ENCODE measurements at places on chromosomes 7 and 10.
A peak's percentile ranks its signal among the peaks of the same experiment; 100 is the strongest.

- H3K36me3 ChIP-seq, result peaks cover 27% of the 10 kb centered on the region
- H3K4me3 ChIP-seq, result no peak overlapping the region
- no peak overlapping the region for H3K27ac ChIP-seq
- no peaks in the 10 kb centered on the region for H3K27me3 ChIP-seq
Measured at GRCh38 chr7:75533926-75534325, 41.8 kb downstream of the SPDYE5 start.

- H3K27me3 ChIP-seq, result no peaks in the 10 kb centered on the region
- no peak overlapping the region for H3K27ac ChIP-seq
- H3K36me3 ChIP-seq, result peaks cover 1% of the 10 kb centered on the region
- H3K4me3 ChIP-seq, result no peak overlapping the region
Measured at GRCh38 chr7:88153378-88153777, 66.5 kb downstream of the SRI start.

DNA sequence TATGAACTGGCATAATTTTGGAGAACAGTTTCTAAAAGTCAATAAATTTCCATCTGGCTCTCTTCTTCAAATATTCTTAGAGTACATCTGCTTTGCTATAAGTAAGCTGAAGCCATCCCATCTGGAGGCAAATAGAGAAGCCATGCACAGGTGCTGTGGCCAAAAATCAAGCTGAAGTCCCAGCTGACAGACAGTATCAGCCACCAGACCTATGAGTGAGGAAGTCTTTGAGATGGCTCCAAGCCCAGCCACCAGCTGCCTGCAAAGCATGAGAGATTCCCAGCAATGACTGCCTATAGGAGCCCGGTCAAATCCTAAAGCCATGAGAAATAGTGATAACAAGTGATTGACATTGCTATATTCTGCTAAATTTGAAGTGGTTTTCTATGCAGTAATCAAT is 21.7 kb upstream of the PRSS58 start:
- DNase-seq, result no peak
- no peaks in the 10 kb centered on the region for H3K4me1 ChIP-seq
- H3K36me3 ChIP-seq, result no peaks in the 10 kb centered on the region
- H3K4me3 ChIP-seq, result no peak overlapping the region
- H3K27me3 ChIP-seq, result no peaks in the 10 kb centered on the region
- H3K27ac ChIP-seq, result no peak overlapping the region

DNA sequence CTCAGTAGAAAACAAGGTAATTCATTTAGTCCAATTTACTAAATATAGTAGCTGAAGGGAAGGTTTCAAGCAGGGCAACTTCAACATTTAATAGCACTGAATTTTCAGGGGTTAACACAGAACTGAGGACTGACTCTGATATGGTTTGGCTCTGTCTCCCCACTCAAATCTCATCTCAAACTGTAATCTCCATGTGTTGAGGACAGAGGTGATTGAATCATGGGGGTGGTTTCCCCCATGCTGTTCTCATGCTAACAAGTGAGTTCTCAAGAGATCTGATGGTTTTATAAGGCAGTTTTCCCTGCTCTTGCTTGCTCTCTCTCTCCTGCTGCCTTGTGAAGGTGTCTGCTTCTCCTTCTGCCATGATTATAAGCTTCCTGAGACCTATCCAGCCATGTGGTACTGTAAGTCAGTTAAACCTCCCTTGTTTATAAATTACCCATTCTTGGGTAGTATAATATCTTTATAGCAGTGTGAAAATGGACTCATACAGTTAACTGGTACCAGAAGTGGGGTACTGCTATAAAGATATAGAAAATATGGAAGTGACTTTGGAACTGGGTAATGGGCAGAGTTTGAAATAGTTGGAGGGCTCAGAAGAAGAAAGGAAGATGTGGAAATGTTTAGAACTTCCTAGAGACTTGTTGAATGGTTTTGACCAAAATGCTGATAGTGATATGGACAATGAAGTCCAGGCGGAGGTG is 9.8 kb upstream of the UMAD1 start:
- no peak overlapping the region for H3K4me3 ChIP-seq
- no peaks in the 10 kb centered on the region for H3K4me1 ChIP-seq
- no peaks in the 10 kb centered on the region for H3K27me3 ChIP-seq

DNA sequence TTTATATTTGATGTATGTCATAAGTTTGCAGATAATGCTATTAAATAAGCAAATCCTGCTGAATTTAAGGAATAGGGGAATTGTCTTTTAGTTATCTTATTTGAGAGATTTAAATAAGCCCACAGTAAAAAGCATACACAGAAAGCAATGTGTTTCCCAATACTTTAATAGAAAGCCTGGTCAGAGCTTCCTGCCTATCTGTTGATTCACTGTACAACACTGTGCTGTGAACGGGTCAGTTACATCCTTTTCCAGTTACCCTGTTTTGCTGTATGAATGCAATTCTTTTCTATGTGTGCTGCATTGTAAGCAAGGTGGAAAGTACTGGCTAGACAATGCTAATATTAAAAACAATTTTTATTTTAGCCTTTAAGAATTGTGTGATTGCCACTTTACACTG is 81.2 kb downstream of the ANKRD7 start:
- H3K4me1 ChIP-seq, result no peaks in the 10 kb centered on the region
- no peak overlapping the region for H3K4me3 ChIP-seq
- no peaks in the 10 kb centered on the region for H3K27me3 ChIP-seq
- no peak overlapping the region for H3K27ac ChIP-seq

GRCh38 chr7:32890793-32891042 is 842 bp downstream of the KBTBD2 start:
- no peaks in the 10 kb centered on the region for H3K36me3 ChIP-seq
- peak overlapping the region; percentile 98 for H3K27ac ChIP-seq
- peak overlapping the region; percentile 98 for H3K4me3 ChIP-seq
- H3K4me1 ChIP-seq, result peaks cover 23% of the 10 kb centered on the region
- no peak for DNase-seq
- no peaks in the 10 kb centered on the region for H3K27me3 ChIP-seq

- no peak overlapping the region for H3K27ac ChIP-seq
- no peaks in the 10 kb centered on the region for H3K27me3 ChIP-seq
- DNase-seq, result no peak
- H3K4me1 ChIP-seq, result peaks cover 7% of the 10 kb centered on the region
- H3K4me3 ChIP-seq, result no peak overlapping the region
Measured at GRCh38 chr10:106370751-106371150, 793.8 kb downstream of the SORCS1 start.

DNA sequence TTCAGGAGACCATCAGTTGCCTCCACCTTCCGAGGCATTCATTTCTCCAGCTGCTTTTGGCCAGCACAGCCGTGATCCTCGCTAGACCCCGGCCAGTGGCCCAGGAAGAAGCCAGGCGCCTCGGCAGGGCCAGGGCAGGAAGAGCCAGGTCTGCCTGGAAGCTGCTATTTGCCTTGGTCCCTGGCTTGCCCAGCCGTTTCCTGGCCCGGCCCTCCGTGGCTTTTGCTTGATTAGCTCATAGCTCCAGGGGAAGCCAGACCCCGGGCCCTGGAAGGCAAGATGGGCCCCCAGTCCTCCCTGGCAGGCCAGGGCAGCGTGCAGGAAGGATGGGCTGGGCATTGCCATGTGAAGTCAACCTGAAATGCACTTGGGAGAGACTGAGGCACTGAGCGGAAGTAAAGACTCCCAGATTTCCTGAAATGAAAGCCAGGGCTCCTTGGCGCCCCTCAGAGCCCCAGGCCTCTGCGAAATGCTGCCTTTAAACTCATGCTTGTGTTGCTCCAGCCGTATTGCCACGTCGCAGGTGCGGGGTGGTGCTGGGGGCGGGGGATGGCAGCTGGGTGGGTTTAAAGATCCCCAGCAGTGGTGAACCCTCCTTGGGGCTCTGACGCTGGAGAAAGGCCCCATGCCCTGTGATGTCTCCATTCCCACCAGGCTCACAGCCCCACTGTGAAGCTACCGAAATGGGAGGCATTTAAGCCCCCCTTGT is 160.6 kb downstream of the GRK5 start:
- no peaks in the 10 kb centered on the region for H3K36me3 ChIP-seq
- no peaks in the 10 kb centered on the region for H3K27me3 ChIP-seq
- no peak overlapping the region for H3K4me3 ChIP-seq
- DNase-seq, result no peak
- no peaks in the 10 kb centered on the region for H3K4me1 ChIP-seq

GRCh38 chr10:75746356-75746755 is 314.9 kb downstream of the LRMDA start:
- no peaks in the 10 kb centered on the region for H3K36me3 ChIP-seq
- no peak overlapping the region for H3K4me3 ChIP-seq
- no peaks in the 10 kb centered on the region for H3K27me3 ChIP-seq
- no peaks in the 10 kb centered on the region for H3K4me1 ChIP-seq

- H3K4me1 ChIP-seq, result no peaks in the 10 kb centered on the region
- H3K27me3 ChIP-seq, result no peaks in the 10 kb centered on the region
- H3K27ac ChIP-seq, result no peak overlapping the region
- peaks cover 4% of the 10 kb centered on the region for H3K36me3 ChIP-seq
- H3K4me3 ChIP-seq, result no peak overlapping the region
Measured at GRCh38 chr10:97676770-97677581, 10.1 kb downstream of the AVPI1 start.

GRCh38 chr10:74976565-74976964 is 134.9 kb upstream of the SAMD8 start:
- no peaks in the 10 kb centered on the region for H3K4me1 ChIP-seq
- H3K4me3 ChIP-seq, result no peak overlapping the region
- no peak overlapping the region for H3K27ac ChIP-seq
- H3K36me3 ChIP-seq, result no peaks in the 10 kb centered on the region
- no peaks in the 10 kb centered on the region for H3K27me3 ChIP-seq

DNA sequence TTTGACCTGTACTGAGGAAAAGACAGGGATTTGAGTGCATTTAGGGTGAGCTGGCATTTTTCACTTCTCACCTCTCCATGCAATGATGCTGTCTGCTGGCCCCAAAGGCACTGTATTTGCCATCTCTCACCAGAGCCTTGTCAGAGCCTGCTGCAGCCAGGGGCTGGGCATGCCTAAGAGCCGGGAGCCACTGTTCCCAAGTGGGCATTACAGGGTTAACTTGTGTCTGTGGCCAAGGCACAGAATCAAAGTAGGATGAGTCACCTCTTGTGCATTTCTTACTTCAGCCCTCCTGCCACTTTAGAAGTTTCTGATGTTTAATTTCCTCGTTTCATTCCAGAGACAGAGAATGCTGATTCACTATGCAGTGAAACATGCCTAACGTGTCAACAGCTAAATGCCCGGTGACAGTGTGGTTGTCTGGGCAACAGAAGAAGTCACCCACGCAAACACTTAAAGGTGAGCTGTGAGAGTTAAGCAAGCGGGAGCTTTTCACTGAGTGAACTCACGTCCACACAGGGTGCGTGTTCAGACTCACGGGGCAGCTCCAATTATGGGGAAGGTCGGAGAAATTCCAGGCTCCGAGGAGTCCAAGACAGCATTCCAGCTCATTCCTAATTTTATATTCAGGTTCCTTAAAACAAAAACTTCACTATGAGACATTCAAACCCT is 57.1 kb upstream of the IGFBP3 start:
- H3K27ac ChIP-seq, result peak overlapping the region; percentile 5
- no peaks in the 10 kb centered on the region for H3K36me3 ChIP-seq
- peaks cover 4% of the 10 kb centered on the region for H3K4me1 ChIP-seq
- DNase-seq, result peak; percentile 41

DNA sequence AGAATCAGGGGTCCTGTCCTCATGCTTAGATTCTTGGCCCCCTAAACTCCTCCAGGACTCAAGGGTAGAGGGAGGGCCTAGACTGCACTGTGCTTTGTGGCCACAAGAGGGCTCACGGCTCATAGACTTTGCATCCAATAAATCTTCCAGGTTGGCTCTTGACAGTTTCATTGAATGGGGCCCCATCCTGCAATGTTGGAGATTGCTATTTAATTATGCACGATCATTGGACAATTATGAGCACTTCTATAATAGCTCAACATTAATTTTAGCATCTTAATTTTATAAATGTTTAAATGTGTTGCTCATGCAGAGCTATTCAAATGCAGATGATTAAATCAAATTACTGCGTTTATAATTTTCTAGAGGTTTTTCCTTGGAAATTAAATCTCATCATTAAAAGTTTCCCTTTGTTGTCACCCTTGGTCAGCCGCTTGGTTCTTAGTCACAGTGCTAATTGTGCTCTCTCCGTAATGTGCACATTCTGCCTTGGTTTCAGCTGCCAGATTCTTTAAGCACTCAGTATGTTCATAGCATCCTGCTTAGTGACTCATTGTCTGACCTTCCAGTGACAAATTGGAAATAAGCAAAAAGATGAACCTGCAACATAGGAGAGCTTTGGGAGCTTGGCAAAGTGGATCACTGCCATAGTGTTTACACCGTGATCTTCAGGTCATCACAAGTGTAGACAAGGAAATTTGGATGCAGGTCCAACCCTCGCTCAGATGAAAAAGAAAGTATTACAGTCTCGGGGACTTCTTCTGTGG is 33.4 kb upstream of the PLPP4 start:
- H3K36me3 ChIP-seq, result no peaks in the 10 kb centered on the region
- H3K27ac ChIP-seq, result no peak overlapping the region
- no peaks in the 10 kb centered on the region for H3K27me3 ChIP-seq
- peak; percentile 71 for DNase-seq
- no peaks in the 10 kb centered on the region for H3K4me1 ChIP-seq
- no peak overlapping the region for H3K4me3 ChIP-seq

DNA sequence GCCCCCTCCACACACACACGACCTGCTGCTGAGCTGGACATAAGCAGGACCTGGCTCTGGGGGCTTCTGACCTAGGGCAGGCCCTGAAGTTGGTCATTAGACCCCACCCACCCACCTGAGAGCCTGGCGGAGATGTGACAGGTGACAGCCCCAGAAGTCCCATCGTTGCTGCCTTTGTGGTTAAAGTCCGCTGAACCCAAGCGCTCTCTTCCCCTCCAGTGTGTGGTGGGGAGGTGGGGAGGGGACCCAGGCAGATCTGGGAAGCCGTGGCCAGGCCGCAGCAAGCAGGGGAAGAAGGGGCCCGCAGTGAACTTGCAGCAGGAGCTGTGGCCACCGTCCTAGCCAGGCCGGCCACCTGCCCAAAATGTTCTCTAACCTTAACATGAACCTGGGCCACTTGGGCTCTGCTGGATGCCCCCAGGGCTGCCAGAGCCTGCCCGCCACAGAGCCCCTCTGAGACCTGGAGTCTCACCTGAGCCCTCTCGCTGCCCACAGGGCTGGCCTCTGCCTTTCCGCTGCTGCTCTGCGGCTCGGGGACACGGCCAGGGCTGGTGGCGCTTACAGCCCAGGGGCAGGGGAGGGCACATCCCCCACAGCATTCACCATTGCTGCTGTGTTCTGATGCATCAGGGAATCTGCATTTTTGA is 65.1 kb downstream of the LHPP start:
- no peaks in the 10 kb centered on the region for H3K4me1 ChIP-seq
- no peaks in the 10 kb centered on the region for H3K36me3 ChIP-seq
- DNase-seq, result no peak
- no peaks in the 10 kb centered on the region for H3K27me3 ChIP-seq
- H3K27ac ChIP-seq, result no peak overlapping the region

- H3K4me1 ChIP-seq, result no peaks in the 10 kb centered on the region
- H3K27me3 ChIP-seq, result no peaks in the 10 kb centered on the region
- no peak overlapping the region for H3K27ac ChIP-seq
- no peaks in the 10 kb centered on the region for H3K36me3 ChIP-seq
- no peak for DNase-seq
Measured at GRCh38 chr7:25073451-25073850, 51.6 kb downstream of the CYCS start.

DNA sequence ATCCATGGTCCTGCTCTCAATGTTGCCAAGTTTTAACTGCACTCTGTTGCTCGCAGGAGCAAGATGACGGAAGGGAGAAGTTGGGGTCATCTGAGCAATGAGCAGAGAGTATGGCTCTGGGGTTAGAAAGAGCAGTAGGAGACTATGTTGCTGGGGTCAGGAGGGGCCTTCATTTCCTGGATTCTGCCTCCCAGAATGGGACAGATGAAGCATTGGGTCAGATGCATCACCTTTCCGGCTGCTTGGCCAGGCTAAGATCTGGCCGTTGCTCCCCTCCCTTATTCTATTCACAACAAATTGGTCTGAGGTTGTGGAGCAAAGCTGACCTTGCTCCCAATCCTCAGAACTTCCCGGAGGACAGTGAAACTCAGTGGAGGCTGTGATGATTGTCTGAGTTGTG is 22.4 kb downstream of the STMP1 start:
- peaks cover 3% of the 10 kb centered on the region for H3K4me1 ChIP-seq
- DNase-seq, result no peak
- H3K27me3 ChIP-seq, result no peaks in the 10 kb centered on the region
- H3K27ac ChIP-seq, result no peak overlapping the region
- H3K36me3 ChIP-seq, result no peaks in the 10 kb centered on the region
- no peak overlapping the region for H3K4me3 ChIP-seq

Data from GM23338 (cell line).